ENCODE measurements at places on chromosomes 11 and 22.

DNA sequence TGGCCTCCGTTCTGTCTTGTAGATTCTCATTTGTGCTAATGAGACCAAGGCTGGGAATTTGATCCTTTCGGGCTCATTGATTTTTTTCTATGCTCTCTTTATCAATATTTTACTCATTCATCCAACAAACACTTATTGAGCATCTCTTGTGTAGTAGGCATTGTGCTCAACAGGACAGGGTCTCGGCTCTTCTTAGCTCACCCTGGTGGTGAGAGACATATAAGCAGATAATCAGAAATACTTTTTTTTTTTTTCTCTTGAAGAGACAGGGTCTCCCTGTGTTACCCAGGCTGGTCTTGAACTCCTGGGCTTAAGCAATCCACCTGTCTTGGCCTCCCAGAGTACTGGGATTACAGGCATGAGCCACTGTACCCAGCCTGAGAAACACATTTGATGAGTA lies 48.0 kb upstream of the SLC5A1 start:
- DNase-seq = no peak

GRCh38 chr11:32348502-32348901 lies 86.8 kb downstream of the WT1 start:
- DNase-seq = no peak

DNA sequence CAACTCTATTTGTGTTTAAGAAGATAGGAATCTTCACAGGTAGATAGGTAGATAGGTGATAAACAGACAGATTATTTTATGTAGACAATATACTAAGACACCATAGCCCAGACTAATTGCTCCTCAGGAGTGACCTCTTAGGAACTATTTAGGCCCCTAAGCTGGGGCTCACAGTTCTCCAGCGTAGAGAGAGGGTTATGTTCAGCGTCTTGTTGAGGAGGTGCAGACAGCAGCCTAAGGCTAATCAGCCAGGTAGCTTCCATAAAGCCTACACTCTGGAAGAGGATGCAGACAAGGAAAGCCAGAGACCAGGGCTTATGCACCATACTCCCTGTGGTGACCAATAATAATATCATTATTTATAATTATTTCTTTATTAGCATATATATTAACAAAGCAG lies 705.2 kb downstream of the LRRC4C start:
- no peak for DNase-seq

GRCh38 chr11:76277298-76278175 lies 71.2 kb upstream of the WNT11 start:
- no peak for DNase-seq

DNA sequence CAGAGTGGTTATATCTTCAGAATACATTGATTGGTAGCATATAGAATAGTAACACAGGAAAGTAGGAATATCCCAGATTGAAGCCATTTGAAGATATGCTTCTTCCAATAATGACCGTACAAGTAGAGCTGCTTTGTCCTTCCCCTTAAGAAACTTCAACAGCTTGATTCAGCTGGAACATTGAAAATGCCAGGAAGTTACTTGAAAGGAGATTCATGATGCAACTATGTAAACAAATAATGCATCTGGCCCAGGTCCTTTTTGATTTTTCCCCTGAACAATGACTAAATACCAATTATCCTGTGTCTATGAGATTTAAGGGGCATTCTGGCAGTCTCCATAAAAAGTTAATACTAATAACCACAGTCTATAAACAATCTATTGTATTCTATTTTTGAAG lies 3.0 kb downstream of the DKK3 start:
- DNase-seq = no peak

DNA sequence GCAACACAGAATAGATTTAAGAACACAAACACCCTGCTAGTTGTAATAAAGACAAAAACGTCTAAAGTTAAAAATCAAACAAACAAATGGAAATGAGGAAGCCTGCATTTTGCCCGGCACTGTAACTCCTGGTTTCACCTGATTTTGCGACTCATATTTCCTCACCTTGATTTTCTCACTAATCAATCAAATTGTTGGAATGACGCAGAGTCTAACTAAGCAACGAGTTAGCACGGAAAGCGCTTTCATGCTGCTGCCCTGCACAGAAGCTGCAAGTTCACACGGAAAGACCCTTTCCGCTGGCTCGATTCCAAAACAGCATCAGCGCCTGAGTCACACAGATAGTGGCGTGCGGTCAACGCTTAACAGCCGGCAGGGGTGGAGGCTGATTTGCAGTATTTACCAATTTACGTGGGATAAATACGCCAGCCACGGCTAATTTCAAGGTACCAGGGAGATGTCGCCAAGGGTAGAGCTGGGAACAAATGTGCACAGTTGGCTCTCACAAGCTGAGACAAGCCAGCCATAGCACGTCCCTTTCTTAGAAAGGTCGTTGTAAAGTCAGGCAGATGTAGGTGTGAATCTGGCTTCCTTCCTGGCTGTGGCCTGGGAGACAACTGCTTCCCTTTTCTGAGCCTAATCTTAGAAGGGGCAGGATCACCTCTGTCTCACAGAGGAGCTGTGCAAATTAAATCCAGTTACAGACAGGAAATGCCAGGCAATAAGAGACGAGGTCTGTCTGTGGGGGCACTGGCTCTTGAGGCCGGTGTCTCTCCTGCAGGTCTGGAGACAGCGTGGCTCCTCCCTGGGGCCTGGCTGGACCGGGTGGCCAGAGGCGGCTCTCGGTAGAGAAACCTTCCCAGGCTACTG lies 76.9 kb upstream of the TTLL12 start:
- DNase-seq = peak; percentile 42

GRCh38 chr22:49861642-49862495 lies 8.2 kb downstream of the ZBED4 start:
- DNase-seq = no peak

DNA sequence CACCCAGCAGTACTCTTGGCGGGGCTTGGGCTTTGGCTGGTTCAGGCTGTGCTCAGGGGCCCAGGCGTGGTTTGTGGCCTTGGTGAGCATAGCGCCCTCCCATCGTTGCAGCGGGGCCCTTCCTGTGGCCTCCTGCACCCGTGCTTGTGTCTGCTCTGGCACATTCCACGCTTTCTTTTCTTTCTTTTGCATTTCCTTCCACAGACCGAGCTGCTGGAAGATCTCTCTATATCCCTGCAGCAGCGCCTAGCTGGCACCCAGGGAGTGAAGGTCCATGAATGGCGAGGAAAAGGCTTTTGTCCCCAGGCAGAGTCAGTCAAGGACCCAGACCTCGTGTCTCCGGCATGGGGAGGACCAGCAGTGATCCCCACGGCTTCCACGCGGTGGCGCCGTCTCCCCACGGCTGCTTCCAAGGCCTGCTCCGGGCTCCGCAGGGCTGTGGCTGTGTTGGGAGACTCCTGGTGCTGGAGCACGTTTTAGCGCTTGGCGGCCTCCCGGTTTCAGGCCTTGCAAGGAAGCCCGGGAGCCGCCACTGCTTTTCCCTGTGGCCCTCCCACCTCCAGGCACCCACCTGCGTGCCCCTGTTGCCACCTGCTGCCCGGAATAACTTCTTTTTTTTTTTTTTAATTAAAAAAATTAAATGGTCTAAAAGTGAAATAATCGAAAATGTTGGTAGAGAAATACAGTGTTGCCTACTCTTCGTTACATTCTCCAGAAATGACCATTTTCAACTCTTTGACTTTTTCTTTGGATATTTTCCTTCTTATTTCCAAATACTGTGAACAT lies 28.5 kb downstream of the GLB1L2 start:
- DNase-seq = no peak

DNA sequence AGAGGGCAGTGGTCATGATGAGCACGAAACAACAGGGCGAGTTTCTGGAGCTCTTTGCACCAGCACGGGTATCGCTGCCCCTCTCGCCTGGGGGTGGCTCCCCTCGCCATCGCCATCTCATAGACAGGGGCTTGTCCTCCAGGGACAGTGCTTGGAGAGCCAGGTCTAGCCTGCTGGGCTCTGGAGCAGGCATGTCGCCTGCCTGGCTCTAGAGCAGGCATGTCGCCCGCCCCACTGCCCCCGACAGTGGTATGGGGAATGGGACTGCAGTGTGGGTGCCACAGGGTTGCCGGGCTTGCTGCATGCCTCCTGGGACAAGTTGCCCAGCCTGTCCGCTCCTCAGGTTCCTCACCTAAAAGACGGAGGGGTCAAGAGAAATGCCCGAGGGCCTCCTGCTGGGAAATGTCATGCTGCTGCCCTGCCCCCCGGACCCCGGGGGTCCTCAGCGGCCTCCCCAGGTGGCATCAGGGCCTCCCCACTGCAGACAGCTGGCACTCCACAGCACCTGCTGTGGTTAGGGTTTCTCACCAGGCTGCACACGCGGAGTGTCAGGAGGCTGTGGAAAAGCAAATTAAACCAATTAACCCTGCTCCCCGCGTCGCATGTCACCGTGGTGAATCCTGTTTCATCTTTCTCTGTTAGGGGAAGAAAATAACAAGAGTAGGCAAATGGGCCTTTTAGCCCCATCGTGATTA lies 403.0 kb downstream of the TBC1D22A start:
- peak; percentile 40 for DNase-seq

DNA sequence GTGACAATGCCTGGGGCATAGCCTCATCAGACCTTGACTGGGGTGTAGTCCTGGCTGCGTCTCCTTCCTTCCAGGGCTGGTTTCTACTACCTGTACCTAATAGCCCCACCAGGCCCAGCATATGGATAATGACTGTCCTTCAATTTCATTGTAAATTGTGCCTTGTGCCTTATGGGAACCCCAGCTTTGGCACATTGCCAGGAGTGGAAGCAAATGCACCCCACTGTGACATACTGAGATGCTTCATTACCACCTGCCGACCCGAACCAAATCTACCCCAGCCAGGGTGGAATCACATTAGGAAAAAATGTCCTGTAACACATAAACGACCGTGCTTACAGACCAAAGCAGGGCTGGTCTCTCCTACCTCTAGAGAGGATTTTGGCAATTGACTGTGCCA lies 7.3 kb downstream of the TOP3B start:
- DNase-seq = no peak

GRCh38 chr11:100562128-100562527 lies 125.0 kb upstream of the ARHGAP42 start:
- DNase-seq = no peak

DNA sequence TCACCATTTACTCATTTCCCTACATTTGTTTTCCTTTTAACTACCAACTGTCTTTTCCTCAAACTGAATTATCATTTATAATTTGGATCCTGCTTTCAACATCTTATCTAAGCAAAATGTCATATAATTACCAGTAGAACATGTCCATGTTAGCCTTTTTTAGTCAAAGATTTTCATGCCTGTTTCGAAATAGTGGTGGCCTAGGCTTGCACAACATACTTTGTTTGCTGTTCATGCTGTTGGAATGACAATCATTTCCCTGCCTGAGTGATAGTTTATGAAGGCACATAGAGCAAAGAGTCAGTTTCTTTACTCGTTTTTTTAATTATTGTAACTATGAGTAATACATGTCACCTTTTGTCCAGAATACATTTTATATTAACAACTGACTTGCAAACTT lies 144.3 kb upstream of the ANO3 start:
- DNase-seq = no peak

DNA sequence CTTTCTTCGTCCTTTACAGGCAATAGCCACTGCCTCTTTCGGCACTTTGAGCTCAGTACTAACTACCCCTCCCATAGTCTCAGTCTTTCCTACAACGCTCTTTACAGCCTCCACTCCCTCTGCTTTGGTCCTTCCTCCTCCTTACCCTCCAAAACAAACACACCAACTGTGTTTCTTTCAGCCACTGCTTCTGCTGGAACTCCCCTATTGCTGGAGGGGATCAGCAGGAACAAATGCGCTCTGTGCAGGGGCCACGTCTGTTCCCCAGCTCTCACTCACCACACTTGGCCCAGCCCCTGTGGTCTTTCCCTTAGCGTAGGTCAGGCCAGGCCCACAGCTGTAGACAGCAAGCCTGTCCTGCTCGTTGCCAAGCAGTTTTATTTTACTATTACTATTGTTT lies 42.3 kb downstream of the PC start:
- DNase-seq = no peak

GRCh38 chr22:21603973-21604372 lies 25.8 kb downstream of the YDJC start:
- no peak for DNase-seq

DNA sequence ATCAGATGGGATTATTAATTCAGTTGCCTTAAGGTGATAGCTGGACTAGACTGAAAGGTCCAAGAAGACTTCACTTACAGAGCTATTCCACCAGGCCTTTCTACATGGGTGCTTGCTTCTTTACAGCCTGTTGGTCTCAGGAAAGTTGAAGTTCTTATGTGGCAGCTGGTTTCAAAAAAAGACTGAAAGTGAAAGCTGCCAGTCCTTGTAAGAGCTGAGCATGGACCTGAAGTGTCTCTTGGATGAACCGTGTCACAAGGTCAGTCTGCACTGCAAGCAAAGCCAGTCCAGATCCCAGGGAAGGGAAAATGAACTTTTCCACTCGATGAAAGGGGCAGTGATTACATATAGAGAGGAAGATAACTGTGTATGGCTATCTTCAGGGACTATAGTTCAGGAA lies 201.5 kb upstream of the LUZP2 start:
- no peak for DNase-seq

GRCh38 chr22:17974703-17975372 lies 49.5 kb downstream of the MICAL3 start:
- no peak for DNase-seq

DNA sequence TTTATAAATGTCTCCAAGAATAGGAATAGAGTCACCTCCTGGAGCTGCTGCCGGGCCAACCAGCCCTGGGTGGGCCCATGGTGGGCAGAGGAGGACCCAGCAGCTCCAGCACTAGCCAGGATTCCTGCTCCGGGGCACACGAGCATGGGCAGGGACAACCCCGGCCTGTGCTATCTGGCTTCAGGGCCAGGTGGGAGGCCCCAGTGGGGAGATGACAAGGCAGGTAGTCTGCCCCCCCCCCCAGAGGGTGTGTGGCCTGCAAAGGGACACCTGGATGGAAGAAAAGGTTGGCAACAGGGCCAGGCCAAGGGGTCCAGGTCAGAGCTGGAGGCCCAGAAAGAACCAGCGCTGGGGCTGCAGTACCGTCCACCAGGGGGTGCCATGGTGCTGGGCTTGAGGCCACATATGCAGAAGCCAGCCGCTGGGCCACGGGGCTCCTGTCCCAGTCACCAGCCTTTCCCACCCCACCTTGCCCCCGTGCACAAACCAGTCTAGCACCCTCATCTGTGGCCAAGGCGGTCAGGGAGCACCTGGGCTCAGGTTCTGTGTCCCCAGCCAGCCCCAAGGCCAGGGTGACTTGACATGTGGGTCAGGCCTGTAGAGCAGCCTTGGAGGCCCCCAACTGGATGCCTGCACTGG lies 3.4 kb downstream of the TSPAN32 start:
- DNase-seq = peak; percentile 71

- no peak for DNase-seq
Measured at GRCh38 chr11:16933291-16933690, 80.9 kb downstream of the PLEKHA7 start.

Measured in NCI-H1105 (cell line).